ENCODE measurements at places on chromosomes 16 and 17.

DNA sequence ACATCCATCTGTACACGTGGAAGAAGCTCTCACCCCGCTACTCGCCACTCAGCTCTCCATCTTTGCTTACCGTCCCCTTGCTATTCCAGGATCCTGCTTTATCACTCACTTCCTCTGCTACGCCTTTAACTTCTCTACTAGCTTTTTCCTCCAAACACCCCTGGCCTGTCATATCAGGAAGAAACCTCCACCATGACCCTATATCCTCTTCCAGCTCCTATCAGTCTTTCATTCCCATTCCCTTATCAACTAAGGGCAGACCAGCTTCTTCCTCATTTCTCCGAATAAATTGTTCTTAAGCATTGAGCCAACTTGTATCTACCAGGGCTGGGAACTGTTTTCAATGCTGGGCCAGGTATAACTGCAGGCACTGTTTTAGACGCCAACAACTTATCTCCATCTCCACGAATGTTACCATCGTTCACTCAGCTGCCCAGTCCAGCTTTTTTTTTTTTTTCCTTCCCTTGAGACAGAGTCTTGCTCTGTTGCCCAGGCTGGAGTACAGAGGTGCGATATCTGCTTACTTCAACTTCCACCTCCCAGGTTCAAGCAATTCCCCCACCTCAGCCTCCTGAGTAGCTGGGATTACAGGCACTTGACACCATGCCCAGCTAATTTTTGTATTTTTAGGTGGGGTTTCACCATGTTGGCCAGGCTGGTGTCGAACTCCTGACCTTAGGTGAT lies 4.3 kb downstream of the IQCK start:
- DNase-seq: no peak

- DNase-seq: no peak
Measured at GRCh38 chr17:77490361-77491183, 349.8 kb downstream of the SEC14L1 start.

DNA sequence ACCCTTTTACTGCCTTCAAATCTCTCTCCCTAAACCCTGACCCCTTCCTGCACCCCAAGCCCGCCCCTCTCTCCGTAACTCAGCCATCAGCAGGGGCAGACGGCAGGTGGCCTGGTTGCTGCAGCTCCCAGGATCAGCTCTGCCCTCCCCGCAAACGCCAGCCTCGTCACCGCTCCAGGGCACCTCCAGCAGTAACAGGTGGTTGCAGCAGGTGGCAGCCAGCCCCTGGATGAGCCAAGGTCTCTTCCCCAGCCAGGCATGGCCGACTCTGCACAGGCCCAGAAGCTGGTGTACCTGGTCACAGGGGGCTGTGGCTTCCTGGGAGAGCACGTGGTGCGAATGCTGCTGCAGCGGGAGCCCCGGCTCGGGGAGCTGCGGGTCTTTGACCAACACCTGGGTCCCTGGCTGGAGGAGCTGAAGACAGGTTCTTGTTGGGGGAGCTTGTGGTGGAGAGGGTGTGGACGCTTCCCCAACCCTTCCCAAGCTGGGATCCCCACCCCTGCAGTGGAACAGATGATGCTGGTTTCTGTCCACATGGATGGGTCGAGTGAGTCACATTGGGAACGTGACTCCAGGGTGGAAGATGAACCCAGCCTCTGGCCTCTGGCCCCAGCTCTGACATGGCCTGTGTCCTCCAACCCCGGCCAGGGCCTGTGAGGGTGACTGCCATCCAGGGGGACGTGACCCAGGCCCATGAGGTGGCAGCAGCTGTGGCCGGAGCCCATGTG lies 558 bp downstream of the HSD3B7 start:
- no peak for DNase-seq

- DNase-seq: no peak
Measured at GRCh38 chr17:77730376-77730775, 228.1 kb upstream of the TNRC6C start.

GRCh38 chr17:37756051-37756450 lies 11.2 kb upstream of the HNF1B start:
- DNase-seq: no peak

DNA sequence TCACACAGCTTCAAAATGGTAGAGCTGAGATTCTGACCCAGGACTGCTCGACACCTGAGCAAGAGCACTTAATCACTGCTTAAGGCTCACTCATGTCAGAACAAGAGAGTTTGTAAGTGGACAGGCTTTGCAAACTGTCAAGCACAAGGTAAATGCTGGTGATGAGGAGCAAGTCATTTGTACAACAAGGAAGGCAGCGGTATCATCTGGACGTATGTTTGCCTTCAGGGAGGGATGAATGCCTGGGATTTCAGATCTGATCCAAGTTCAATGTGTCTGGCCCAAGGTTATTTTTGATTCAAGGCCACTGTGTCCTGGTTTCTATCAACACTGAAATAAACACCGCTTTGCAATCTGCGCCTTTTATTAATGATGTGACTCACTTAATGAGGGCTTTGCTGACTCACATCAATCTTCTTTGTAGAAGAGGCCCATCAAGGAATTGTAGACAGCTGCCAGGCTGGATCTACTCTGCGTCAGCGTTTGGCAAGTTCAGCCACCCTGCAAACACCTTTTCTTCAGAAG lies 174.4 kb upstream of the HS3ST3A1 start:
- DNase-seq: no peak

DNA sequence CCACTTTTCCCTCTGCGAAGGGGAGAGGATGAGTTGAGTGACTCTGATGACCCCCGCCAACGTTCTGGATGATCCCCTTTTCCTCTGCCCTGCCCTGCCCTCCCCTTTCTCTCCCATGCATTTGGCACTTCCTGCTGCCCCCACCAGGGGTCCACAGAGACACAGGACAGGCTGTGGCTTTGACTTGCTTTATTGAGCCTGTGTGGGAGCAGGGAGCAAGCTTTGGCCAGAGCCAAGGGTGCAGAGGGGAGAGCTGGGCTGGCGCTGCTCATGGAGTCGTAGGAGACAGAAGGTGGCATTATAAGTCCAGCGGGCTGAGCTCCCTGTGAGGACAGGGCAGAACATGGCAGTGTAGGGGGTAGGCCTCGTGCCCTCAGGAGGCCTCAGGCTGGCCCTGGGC lies 1.6 kb downstream of the PPY start:
- DNase-seq: peak; percentile 62

DNA sequence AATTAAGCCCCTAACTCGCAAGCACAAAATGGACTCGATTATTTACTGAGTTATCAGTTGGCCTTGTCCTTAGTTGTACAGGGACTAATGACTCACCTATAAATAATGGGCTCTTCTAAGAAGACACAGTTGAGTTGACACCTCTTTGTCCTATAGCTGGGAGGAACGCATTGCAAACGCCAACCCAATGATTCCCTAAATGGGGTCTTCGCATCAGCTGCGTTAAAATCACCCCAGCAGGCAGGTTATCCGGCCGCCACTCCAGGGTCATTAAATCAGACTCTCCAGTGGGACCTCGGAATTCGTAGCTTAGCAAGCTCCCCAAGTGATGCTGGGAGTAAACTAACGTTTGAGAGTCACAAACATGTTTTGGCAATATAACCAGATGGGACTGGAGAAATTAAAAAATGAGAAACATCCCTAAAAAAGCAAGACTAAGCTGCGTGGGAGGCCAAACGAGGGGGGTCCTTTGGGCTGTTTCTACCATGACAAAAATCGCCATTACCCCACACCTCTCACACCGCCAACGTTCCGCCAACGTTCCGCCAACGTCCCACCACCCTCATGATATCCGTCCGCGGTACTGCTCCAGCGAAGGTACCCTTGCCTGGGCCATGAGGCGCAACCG lies 932 bp upstream of the NFE2L1 start:
- DNase-seq: no peak

GRCh38 chr17:61401389-61402072 lies 1.9 kb downstream of the TBX2 start:
- peak; percentile 64 for DNase-seq

DNA sequence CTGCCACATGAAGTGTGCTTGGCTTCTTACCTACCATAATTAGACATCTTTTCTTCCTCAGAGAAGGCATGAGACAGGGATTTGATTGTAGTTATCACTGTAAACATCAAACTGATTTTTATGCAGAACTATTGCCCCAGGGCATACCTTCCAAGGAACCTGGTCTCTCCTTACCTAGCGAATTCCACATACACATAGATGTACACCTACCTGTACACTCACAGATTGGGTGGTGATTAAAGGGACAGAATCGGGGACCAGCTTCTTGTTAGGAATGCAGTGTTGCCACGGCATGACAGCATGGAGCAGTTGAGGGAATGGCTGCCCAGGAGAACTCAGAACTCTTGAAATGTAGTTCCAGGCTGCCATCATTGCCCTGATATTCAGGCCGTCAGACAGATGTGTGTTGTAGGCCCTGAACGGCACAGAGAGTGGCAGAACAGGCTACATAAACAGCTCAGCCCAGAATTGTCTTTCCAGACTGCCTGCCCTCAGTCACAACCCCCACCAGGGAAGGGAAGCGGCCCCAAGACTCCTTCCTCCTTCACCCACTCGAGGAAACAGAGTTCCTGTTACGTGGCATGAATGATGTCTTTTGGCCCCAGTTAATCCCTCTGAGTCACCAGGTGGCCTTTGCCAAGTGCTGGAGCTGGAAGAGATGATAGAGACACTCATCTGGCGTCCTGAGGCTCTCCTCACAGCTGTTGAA lies 17.8 kb upstream of the NAGLU start:
- no peak for DNase-seq

GRCh38 chr17:32525122-32525521 lies 38.3 kb downstream of the CDK5R1 start:
- no peak for DNase-seq

DNA sequence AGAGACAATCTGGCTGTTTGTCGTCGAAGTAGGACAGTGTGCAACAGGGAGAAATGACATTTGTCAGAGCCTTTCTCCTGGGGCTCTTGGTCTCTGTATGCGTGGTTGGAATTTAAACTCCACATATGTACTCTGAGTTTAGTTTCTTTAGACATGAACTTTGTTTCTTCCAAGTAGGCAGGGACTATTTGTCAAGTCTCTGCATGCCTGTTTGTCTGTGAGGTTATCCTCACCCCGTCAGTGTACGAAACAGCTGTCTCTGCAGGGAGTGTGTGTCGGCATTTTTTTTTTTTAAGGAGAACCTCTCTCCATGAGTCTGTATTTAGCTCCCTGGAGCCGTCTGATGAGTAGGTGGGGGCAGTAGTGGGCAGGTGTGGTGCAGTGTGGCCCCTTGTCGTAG lies 29.7 kb downstream of the NDEL1 start:
- no peak for DNase-seq

DNA sequence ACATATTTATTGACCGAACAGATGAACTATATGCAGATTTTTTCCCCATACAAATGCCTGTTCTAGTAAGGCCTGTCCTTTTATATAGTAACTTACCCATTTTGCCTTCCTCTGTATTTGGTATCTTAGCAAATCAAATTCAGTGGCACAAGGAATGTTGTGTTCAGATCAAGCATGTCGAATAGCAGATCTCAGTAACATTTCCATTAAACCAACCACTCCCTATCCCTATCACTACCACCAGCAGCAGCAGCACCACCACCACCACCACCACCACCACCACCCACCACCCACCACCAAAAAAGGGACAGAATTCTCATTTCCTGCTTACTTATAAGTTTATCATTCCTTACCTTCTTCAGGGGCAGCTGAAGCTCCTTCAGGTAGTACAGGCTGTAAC lies 94.7 kb downstream of the TRIM37 start:
- no peak for DNase-seq

DNA sequence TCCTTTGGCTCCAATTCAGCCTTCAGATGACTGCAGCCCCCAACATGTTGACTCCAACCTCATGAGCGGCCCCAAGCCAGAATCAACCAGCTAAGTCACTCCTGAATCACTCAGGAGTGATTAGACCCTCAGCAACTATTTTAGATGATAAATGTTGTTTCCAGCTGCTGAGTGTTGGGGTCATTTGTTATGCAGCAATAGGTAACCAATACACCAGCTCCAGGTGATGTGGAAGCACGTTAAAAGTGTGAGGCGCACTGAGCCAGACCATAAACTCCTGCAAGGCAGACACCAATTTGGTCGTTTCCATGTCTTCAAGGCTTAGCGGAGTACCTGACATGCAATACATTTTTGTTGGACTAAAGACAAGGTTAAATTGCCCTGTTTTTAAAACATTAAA lies 17.5 kb downstream of the COQ7 start:
- DNase-seq: no peak

- DNase-seq: peak; percentile 20
Measured at GRCh38 chr17:8991514-8992285, 26.2 kb upstream of the PIK3R5 start.

DNA sequence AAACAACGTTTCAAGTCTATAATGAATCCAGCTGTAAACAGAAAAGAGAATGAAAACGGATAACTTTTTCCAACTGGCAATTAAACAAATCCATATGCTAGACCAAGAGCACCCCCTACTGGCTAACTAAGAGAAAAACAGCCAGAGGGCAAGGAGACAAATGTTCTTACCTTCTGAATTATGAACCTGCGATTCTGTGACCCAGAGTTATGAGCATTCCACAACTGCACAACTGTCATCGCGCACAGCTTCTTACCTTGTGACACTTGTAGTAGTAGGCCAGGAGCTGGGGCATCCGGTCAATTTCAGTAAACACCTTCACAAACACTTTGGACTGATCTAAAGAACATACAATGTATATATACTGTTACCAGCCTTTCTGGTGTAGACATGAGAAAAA lies 18.6 kb downstream of the COG7 start:
- DNase-seq: peak; percentile 33

DNA sequence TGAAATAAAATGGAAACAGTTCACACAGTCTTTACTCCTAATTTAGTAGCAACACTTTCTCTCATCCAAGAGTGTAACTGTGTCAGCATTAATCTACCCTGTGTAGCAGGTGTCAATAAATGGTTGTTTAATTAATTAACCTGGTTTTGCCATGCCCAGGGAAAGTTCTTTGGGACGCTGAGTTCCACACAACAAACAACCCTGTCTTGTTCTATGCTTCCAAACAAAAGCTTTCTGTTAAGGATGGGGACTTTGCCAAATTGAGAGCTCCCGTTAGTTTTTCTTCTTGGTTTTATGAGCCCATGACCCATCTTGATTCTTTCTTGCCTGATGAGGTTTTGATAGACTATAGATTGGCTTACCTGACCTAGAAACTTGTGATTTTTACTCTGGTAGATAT lies 530.1 kb downstream of the KCNJ2 start:
- DNase-seq: no peak

- DNase-seq: no peak
Measured at GRCh38 chr17:29245401-29245800, 1.3 kb upstream of the CRYBA1 start.

DNA sequence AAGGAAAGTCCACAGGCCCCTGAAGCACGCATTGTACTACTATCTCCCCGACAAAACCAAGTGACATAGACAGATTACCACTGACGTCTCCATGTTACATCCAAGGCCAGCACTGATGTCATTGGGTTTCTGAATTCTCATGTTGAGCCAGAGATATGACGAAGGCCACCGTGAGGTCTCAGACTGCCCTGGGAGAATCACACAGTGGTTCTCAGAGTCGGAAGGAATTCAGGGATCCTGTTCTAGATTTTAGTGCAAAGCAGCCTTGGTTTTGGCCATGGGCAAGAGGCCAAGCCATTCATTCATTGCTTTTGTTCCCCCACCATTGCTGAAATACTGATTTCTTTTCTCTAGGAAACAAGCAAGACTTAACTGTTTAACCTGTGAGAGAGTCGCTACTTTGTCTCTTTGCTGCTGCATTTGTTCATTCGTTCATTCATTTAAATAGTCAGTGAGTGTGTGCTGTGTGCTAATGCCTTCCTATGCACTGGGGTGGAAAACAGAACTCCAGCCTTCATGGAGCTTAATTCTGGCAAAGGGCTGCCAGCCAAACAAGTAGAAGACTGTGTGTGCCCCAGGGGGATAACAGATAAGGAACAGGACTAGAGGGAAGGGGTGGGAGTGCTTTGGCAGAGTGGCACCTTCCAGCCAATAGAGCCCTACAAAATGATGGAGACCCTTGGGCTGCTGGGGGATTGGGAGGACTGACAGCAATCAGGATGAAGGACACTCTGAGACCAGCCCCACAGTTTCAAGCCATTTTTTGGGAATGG lies 222.3 kb downstream of the MSI2 start:
- no peak for DNase-seq

Data from right kidney (tissue), 9 donors.